ENCODE measurements at places on chromosomes 7 and 10.

- no peak for DNase-seq
Observed at GRCh38 chr7:17983221-17984062, 43.1 kb upstream of the SNX13 start.

DNA sequence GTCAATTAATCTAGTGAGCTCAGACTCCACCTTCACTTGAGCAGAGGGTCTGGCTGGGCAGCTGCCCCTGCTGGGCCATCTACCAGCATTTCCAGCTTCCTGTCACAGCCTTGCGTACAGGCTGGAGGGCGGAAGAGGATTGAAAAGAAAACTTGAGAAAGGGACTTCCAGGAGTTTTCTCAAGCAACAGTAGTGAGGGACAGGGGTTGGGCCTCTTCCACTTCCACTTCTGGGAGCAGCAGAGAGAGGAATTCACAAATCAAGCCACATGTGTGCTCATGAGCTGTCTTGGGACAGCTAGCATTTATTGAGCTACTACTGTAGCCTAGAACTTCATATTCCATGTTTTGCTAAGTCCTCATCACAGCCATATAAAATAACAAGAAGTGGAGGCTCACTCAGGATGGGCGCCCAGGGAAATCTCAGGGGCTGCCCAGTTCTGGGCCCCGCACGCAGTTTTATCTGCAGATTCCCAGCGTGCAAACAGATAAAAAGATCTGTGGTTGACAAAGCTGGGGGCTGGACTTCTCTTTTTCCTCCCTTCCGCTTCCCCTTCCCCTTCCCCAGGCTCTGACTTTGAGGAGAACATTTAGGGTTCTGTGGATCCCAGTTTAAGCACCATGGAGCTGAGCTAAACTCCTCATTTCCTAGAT, 135.8 kb downstream of the RGS10 start:
- DNase-seq: no peak

- DNase-seq: no peak
Observed at GRCh38 chr10:71582019-71582418, 137.6 kb downstream of the C10orf105 start.

GRCh38 chr7:26532471-26532870, 240.8 kb downstream of the SNX10 start:
- no peak for DNase-seq

- peak; percentile 83 for DNase-seq
Observed at GRCh38 chr7:43925984-43926797, at the start of gene UBE2D4. Gene UBE2D4, plus strand, starts transcription at chr7:43926436. Its CDS starts 97 bp downstream, at chr7:43926533.

DNA sequence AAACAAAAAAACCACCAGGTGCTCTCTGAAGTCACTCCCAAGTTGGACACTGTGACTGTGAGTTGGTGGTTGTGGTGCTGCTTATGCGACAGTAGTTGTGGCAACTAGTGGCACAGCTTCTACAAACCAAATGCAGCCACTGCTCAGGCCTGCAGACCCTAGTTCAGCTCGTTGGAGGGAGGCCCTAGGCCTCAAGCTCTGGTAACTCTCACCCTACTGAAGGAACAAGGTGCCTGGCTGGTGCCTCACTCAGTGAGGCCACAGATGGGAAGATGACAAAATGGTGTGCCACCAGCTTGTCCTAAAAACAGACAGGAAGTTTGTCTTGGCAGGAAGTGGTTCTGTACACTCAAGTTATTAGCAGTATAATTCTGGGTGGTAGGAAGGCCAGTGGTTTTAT, 45.3 kb upstream of the RAPGEF5 start:
- no peak for DNase-seq

DNA sequence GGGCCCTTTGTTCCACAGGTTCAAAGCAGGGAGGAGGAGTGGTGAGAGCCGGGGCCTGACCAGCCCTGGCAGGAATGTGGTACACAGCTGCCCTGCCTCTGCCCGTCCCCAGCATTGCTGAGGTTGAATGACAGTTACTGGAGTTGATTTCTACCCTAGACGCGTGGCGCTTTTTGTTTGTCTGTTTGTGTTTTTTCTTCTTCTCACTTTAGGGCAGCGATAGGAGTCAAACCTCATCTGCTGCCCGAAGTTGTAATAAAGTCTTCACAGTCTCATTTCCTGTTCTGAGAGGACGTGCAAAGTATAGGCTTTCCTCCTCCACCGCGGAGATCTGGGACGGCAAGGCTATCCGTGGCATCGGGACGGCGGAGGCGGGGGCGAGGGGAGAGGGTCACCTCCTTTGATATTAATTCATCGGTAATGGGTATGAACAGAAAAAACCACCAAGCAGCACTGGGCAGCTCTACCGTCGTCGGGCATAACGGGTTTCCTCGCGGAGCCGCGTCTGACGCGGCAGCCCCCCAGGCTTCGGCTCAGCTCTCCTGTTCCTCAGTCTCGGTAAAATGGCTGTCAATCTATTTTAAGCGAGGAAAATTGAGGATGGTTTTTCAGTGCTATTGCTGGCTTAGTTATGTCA, 160.8 kb downstream of the LRMDA start:
- peak; percentile 40 for DNase-seq

DNA sequence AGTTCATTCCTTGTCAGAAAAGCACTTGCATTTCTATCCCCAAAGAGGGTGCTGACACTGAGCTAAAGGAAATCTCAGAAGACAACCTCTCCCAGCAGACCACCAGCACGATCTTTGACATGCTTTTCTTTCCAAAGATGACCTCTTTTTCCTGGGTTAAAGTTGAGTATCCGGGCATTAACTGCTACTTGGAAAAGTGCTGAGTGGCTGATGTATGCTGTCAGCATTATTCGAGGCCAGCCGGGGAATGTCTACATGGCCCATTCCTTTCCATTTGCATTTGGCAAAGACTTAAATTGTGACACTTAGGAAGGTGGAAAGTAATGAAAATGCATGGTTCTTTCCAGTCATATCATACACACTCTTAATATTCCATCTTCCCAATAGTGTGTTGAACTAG, 90.6 kb upstream of the SKAP2 start:
- DNase-seq: no peak

DNA sequence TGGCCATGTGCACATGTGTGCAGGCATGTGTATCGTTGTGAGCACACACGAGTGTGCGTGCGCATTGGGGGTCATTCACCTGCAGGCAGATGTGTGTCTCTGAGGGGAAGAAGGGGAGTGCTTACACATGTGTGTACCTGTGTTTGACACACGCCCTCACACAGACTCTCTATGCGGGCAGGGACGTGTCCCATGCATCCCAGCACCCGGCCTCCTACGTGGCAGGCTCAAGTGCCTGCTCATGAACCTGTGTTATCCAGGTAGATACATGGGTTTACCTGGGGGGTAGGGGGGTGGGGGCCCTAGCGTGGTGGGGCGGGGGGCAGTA, 18.6 kb downstream of the KCP start:
- no peak for DNase-seq

- peak; percentile 61 for DNase-seq
Observed at GRCh38 chr7:148264933-148265557, 325.5 kb upstream of the C7orf33 start.

- no peak for DNase-seq
Observed at GRCh38 chr10:71210542-71210871, 1.9 kb upstream of the UNC5B start.

DNA sequence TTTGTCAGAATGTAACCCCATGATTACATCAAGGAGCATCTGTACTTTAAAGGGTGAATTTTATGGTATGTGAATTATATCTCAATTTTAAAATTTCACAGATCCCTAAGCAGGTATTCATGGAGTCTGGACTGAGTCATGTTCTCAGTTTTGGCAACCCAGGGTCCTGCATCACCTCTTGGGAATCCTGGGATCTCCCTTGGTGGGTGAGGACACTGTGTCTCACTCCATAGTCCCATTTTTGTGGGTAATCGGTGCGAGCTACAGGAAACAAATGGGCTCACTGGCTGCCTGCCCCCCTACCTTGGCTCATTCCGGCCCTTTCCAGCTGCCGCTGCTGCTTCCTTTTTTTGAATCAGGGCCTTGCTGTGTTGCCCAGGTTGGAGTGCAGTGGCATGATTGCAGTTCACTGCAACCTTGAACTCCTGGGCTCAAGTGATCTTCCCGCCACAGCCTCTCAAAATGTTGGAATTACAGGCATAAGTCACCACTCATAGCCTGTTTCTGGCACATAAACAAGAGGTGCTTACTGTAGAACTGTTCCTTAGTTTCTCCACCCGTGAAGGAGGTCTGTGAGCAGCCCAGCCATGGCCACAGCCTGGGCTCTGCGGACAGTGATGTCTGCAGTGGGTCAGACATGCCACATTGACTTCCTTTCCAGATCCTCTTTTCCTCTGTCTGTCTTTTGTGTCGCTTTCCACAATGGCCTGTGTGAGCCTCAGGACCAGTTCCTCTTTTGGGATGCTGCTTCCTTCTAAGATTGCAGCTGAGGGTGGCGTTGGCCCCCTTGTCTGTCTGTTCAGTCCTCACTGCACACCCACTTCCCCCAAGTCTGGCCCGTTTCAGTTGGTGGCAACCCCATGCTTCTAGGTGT, 14.5 kb downstream of the PALD1 start:
- DNase-seq: no peak

DNA sequence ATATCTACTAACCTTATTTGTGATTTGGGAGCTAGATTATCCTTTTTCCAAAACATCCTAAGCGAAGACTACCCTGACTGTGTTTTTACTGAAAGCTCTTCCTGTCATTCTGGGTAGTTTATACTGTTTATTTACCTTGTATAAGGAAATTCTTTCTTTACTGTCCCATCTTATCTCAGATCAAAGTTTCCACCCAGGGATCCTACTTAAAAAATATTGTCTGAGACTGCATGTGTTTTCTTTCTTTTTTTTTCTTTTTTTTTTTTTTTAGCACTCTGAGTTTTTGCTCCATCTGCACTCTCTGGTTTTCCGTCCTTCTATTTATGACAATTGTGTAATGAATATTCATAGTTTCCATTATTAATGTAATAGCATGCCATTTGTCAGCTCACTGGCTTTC, 26.5 kb downstream of the CDK14 start:
- no peak for DNase-seq

All from HEK293T (cell line).